Stimulated activated CD4-positive, alpha-beta T cell treated with anti-CD3 and anti-CD28 coated beads, Interleukin-12 subunit alpha, Interleukin-12 subunit beta, amount 100 ng/mL, for 24 hours (primary cell): ENCODE measurements at places on chromosomes 11 and 22.

DNA sequence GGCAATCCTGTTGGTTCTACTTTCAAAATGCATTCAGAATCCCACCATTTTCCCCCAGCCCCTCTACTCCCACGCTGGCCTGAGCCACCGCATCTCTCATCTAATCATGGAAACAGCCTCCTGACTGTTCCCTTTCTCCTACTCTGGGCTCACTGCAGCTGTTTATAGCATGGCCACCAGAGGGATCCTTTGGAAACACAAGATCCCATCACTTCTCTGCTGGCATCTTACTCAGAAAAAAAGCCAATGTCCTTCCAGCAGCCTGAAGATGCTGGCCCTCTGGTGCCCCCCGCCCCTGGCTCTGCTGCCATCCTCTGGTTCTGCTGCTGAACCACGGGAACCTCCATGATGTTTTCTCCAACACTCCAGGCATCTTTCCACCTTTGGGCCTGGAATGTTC lies 11.1 kb downstream of the MS4A8 start:
- no peak for DNase-seq

- peak; percentile 99 for DNase-seq
These were observed at the start of gene RNF121 for GRCh38 chr11:71928737-71929443. TSS of gene RNF121 (plus strand) at chr11:71929046. CDS start at chr11:71929062, 16 bp downstream.

DNA sequence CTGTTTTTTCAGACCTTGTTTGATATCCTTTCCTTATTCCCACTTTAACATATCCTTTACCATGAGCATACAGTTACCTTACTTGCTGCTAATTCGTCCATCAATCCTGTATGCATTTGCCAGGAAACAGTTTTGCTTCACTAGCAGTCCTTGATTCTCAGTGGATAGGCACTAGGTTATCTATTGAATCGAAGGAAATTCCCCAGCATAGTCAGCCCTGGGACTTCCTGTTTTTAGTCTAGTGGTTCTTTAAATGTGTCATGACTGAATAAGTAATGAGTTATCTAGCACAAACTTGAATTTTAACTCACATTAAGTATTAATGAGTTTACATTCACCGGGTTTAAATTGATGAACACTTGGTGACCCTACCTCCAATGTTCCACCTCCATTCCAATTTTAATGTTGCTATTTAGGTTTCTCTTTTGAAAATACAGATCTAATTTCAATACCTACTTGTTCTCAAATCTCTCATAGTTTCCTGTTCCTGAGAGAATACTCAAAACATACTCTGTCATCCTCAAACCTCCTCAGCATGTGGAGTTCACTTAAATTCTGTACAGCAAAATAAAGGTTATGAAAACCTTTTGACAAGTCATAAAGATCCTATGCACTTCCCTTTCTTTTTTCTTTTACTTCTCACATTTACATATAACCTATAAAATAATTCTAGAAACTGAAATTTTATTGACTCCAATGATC lies 1375.1 kb upstream of the TENM4 start:
- no peak for DNase-seq

DNA sequence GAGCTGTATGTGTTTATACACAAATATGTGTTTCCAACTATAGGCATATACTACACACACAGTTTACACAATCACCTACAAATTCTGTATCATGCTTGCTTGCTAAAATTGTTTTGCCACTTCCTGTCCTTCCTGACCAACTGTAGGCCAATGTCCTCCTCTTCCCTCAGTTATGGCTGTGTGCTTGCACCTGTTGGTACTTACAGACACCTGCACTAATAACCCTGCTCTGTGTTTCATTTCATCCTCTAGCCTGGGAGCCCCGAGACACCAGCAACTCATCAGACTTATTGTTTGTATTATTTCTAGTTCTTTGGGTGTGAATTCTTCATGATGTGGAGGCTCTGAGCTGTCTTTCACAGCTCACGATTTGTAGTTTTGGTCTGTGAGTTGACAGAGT lies 1.8 kb upstream of the NCF4 start:
- no peak for DNase-seq

- no peak for DNase-seq
These were observed 3.2 kb downstream of the CD6 start for GRCh38 chr11:60974726-60975125.

DNA sequence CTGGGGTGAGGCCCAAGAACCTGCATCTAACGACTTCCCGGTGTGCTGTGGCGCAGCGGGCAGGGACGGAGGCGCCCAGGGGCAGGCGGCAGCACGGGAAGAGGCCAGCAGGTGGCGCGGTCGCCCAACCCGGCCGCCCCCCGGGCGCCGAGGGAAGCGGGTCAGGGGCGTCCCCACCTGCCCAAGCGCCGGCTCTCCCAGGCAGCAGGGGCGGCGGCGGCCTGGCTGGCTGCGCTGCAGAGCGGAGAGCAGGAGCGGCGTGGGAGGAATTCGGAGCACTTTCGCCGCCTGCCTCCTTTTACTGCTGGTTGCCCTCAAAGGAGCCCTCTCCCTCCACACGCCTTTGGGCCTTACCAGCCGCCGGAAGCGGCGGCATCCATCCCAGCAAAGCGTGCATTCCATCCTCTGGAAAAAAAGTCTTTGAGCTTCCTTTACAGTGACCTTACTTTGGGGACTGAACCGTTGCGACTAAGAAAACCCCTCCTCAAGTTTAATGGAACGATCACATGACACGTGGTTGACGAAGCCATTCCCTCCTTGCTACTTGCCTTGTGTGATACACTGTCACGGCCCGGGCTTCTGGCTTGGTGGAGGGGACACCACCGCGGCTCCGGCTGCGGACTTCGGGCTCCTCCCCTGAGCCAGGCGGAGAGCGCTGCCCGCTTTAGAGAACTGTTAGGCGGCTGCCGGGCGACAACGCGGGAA lies 106.8 kb upstream of the CLMP start:
- DNase-seq = peak; percentile 70

DNA sequence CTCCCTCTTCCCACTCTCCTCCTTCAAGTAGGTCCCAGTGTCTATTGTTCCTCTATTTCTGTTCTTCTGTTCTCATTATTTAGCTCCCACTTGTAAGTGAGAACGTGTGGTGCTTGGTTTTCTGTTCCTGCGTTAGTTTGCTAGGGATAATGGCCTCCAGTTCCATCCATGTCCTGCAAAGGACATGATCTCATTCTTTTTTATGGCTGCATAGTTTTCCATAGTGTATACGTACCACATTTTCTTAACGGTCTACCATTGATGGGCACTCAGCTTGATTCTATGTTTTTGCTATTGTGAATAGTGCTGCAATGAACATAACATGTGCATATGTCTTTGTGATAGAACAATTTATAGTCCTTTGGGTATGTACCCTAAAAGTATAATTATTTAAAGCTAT lies 26.2 kb downstream of the C2CD3 start:
- DNase-seq = no peak

- DNase-seq = no peak
These were observed 4.0 kb downstream of the A4GALT start for GRCh38 chr22:42716649-42717127.

DNA sequence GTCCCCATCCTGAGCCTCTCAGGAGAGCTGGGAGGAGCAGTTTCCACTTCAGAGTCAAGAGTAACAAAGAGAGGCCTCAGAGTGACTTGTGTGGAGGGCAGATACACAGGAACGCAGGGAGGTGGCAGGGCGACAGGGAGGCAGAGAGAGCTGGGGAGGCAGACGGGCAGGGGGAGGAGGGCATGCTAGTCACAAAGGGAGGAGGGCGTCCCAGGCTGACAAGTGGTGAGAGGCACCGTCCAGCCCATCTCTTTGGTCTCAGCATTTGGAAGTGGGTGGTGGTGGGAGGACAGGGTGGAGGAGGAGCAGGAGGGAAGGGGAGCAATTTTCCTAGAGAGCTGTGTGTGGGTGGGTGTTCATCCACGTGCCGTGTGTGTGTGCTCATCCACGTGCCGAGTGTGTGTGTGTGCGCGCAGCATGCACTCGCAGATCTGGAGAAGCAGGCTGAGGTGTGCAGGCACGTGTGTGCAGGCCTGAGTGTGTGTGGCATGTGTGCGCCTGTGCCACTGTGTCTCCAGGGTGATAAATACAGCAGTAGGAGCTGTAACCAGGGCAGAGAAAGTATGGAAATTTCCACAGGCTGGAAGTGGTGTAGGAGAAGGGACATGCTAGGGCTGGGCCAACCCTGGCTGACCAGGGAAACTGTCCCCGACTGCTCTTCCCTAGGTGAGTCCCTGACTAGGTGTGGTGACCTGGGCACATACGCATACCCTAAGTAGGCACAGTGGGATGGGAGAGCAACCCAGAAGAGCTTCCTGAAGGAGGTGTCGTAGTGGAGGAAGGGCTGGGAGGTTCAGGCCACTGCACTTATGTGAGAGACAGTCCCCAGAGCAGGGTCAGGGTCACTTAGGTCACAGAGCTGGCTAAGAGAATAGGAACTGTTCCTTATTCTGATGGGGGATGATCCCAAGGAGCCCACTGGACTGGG lies 7.3 kb upstream of the PDE2A start:
- DNase-seq = no peak

DNA sequence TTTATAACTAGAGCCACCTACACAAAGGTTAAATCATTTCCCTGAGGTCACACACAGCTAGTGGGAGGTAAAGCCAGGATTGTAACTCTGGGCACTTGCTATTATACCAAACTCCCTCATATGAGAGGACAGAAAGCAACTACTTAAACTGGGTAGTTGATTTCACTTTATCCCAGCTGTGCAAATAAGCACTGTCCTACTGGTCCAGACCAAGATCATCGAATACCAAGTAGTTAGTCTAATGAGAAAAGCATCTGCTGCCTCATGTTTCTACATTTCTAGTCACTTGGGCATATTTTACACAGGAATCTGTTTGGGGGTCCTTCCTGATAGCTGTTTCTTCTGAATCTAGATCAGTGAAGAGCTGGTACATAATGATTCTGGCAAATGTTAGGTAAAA lies 178.6 kb upstream of the NARS2 start:
- no peak for DNase-seq

DNA sequence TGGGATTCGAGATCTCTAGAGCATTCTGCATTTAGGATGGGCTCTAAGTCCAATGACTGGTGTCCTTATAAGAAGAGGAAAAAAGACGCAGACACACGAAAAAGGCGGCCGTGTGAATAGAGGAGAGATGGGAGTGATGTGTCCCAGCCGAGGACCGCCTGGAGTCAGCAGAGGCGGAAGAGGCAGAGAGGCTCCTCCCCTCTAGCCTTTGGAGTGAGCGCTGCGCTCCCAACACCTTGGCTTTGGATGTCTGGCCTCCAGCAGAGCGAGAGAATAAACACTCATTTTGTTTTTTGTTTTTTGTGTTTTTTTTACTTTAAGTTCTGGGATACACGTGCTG lies 83.0 kb upstream of the RTL6 start:
- no peak for DNase-seq

DNA sequence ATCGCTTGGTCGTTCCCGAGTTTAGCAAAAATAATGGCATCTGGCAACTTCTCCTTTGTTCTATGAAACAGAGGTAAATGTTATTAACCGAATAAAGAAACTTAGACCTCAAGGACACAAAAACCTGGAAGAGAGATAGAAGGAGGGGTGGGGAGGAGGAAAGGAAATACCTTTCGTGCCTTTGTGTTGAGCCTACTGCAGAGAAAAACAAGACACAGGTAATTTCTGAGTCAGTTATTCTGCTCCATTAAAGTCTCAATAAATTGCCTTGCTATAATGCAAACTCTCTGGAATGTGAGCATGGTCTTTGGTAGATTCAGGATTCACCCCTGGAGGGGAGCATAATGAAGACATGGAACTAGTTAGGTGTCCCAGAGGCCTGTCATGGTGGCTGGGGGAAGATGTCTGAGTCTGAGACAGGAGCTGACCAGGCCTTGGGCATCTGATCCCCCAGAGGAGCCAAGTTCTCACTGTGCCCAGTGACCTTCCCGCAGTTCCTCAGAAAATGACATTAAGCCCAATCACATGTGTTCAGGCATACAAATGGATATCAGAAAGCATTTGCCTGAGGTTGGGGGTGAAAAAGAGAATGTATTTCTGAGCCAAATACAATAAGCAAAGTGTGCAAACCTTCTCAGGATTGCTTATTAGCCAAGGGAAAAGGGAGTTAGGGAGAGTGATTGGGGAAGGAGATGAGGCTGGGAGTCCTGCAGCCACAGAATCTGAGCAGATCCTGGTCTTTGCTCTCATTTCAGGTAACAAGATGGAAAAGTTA lies 72.6 kb upstream of the CADM1 start:
- DNase-seq = no peak

GRCh38 chr11:66317322-66317722 lies 478 bp upstream of the CD248 start:
- DNase-seq = no peak

DNA sequence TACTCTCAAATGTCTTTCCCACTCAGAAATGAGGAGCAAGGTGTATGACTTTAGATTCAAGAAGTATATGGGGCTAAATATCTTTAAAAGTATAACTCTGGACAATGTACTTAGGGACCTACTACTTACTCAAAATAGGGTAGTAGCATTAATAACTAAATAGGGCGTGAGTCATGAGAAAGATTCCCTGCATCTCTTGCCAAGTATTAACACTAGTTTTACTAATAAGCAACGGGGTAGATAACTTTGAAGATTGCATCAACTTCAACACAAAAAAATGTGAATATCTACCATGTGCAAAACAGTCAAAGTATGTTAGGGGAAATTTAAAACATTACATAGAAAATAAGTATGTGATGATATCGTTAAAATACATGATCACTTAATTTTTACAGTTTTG lies 99.6 kb downstream of the PGR start:
- DNase-seq = no peak

DNA sequence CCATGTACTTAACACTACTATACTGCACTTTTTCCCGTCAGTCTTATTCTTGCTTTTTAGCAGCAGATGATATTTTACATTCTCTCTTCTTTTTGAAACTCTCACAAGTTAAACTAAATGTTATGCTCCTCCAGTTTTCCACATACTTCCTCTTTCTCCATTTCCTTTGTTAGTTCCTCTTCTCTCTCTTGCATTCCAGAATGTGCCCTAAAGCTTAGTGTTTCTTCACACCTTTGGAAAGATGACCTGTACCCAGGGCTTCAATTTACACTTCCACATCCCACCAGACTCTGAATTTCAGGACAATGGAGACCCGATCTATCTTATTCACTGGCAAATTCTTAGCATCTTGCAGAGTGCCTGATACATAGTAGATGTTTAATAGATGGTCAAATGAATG lies 51.8 kb downstream of the APIP start:
- no peak for DNase-seq
